CD4-positive, alpha-beta T cell treated with Interleukin-6 for 4 hours (primary cell): ENCODE measurements at places on chromosomes 1 and 21.
A peak's percentile ranks its signal among the peaks of the same experiment; 100 is the strongest.

DNA sequence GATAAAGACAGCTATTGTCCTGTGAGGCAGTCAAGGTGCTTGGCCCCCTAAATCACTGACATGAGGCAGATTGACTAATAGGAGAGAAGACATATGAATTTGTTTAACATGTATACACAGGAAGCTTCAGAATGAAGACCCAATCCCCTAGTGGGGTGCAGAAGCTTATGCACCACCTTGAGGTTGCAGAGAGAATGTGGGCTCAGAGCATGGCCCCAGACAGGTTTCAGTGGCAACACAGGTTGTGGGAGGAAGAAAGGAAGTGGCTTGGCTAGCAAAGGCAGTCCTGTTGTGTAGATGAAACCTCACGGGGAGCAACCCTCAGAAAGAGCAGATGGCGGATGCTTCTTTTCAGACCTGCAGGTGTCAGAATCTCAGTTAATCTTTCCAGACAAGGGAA, 37.0 kb upstream of the PARP1 start:
- DNase-seq, result peak; percentile 77

- no peak for DNase-seq
Measured at GRCh38 chr1:110508028-110508940, 10.7 kb downstream of the KCNA10 start.

- DNase-seq, result no peak
Measured at GRCh38 chr1:121443001-121443540, 258.3 kb downstream of the SRGAP2C start.

GRCh38 chr1:81499487-81499886, 301.2 kb upstream of the ADGRL2 start:
- no peak for DNase-seq

DNA sequence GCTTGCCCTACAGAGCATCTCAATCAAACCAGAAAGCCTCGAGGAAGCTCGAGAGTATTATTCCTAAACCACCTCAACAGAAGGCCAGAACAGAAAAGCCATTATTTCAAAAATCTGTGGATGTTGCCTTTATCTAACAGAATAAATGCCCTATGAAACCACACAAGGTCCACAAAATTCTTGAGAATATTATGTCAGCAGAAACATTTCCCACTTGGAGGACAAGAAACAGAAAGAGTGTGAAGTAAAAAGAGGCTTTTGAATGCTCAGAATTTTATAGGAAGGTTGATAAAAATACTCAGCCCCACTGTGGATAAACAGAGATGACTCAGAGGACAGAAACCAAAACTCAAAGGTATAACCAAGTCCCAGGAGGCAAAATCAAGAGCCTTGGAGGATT, 146.4 kb upstream of the LRRC7 start:
- DNase-seq, result no peak

DNA sequence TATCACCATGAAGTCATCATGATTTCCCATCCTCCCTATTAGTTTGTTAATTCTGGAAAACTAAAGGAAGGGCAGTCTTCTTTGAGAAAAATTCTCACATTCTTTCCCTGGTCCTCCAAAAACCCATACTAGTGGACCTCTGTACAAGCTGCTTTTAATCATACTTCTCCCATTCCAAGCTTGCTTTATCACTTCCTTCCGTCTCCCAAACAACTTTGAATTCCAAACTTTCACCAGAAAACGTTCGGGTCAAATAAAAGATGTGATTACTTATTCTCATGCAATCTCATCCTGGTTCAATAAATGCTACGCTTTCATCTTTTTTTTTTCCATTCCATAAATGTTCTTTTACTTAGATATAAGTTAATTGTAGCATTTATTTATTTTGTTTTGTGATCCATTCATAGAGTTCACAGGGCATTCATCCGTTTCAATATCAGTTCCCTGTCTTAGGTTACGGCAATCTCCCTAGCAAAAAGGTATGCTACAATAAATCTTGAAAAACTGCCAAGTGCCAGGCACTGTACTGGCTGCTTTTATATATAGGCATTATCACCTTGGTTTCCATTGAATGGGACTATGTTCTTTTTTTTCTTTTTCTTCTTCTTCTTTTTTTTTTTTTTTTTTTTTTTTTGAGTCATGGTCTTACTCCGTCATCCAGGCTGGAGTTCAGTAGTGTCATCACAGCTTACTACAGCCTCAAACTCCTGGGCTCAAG, 100.2 kb upstream of the GREM2 start:
- DNase-seq, result no peak

- DNase-seq, result no peak
Measured at GRCh38 chr1:215923129-215923824, 356.2 kb downstream of the KCTD3 start.

GRCh38 chr1:77287535-77287934, 5.7 kb downstream of the AK5 start:
- no peak for DNase-seq

- no peak for DNase-seq
Measured at GRCh38 chr1:2492091-2492490, 16.0 kb downstream of the PLCH2 start.

DNA sequence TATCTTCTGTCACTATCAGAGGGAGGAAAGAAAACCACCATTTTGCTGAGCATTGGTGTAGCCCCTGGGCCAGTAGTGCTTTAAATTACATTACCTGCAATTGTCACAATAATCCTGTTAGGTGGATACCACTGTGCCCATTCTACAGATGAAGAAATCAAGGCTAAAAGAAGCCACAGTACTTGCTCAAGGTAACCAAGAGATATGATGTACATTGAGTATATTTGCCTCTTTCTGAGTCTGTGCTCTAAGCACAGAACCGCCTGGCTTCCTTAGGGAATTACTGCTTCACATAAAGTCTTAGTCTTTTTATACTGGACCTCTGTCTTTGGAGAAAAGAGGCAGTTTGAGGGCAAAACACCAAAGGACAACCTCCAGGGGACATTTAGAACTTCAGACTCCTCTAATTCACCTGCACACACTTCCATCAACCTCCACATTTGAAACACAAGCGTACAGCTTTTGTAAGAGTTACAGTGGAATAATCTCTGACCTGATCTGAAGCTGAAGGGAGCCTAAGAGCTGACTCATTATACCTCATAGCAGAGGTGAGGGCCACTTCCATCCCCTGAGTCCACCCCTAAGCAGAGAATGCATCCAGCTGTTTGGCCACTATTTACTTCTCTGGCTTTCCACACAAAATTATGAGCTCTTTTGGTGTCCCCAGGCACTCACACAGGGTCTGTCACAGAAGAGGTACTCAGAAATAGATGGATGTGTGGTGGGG, 61.8 kb downstream of the PLPP3 start:
- no peak for DNase-seq

- DNase-seq, result peak; percentile 85
Measured at GRCh38 chr1:159936273-159936904, 9.0 kb downstream of the IGSF9 start.

DNA sequence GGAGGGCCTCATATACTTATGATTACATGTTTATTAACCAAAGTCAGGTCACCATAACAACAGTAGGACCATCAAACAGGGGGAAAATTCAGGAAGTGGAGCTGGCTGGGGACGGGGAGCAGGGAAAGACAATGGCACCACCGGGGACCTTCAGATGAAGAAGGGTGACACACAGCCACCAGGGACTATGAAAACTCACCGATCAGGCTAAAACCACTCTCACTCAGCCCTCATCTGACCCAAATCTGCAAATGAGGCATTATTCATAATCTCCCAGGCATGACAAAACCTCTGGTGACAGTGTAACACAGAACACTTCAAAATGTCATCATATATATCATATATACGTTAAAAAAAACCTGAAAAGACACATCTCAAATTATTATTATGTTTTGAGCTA, 11.2 kb downstream of the MKNK1 start:
- no peak for DNase-seq

GRCh38 chr1:239219679-239220078, 166.7 kb upstream of the CHRM3 start:
- no peak for DNase-seq

GRCh38 chr1:38528623-38529022, 330.9 kb downstream of the RRAGC start:
- no peak for DNase-seq

GRCh38 chr1:224938652-224939051, 9.2 kb downstream of the DNAH14 start:
- DNase-seq, result no peak

- no peak for DNase-seq
Measured at GRCh38 chr21:31658053-31658452, 1.4 kb upstream of the SOD1 start.

- DNase-seq, result no peak
Measured at GRCh38 chr1:242089911-242090310, 91.0 kb upstream of the MAP1LC3C start.

DNA sequence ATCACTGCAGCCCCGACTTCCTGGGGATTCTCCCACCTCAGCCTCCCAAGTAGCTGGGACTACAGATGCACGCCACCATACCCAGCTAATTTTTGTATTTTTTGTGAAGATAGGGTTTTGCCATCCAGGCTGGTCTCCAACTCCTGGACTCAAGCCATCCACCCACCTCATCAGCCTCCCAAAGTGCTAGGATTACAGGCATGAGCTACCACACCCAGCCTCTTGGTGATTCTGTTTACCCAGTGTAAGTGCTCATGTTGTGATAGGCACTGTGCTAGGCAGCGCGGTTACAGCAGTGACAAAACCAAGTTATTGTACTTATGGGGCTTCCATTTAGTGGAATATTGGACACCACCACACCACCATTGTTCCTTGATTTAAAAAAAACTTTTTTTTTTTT, 9.7 kb upstream of the STX12 start:
- no peak for DNase-seq

DNA sequence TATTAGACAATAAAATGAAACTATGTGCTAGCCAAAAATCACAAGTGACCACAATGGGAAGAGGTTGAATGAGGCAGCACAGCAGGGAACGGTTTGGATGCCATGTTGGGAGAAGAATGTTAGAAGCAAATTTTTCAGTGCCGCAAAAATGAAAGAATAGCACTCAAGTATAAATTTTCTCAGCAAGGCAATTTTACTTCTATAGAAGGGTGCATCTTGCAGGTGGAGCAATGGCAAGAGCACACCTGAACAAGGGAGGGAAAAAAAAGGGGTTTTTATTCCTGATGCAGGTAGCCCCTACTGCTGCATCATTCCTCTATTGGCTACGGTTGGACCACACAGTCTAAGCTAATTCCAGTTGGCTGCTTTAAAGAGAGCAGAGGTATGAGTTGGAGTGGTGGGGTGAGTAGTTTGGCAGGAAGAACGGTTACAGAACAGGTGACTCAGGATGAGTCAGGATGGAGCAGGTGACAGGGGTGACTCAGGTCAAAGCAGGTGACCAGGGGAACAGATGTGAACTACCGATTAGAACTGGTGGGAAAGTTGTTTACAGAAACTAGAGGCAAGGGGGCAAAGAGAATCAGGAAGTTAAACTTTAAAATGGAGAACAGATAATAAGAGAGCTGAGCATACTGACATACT, 301.1 kb upstream of the NRIP1 start:
- DNase-seq, result no peak

GRCh38 chr1:172354291-172355274, 65.9 kb upstream of the C1orf105 start:
- no peak for DNase-seq

- no peak for DNase-seq
Measured at GRCh38 chr1:22625262-22625925, 11.0 kb upstream of the C1QA start.

- DNase-seq, result no peak
Measured at GRCh38 chr1:24915816-24916602, 14.1 kb downstream of the RUNX3 start.

- DNase-seq, result no peak
Measured at GRCh38 chr1:185398599-185398998, 81.6 kb upstream of the IVNS1ABP start.

- DNase-seq, result no peak
Measured at GRCh38 chr1:153434746-153435455, 18.6 kb downstream of the S100A7A start.

GRCh38 chr1:223748773-223749733, 36.7 kb downstream of the CAPN2 start:
- DNase-seq, result peak; percentile 74

DNA sequence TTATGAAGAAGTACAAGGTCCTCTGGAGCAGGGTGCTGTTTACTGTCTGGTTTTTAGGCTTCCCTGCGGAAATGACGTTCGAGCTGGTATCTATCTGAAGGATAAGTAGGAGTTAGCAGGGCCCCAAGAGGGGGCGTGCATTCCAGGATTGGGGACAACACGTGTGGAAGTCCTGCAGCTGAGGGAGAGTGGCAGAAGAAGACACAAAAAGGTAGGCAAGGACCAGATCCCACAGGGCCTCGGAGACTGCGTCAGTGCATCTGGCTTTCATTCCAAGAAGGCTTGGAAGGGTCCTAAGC, 5.9 kb downstream of the RIMS3 start:
- no peak for DNase-seq

- DNase-seq, result no peak
Measured at GRCh38 chr1:14773396-14774025, 175.0 kb downstream of the KAZN start.

GRCh38 chr21:15058854-15059263, 5.9 kb downstream of the NRIP1 start:
- no peak for DNase-seq

- peak; percentile 19 for DNase-seq
Measured at GRCh38 chr1:230280054-230280795, 145.9 kb downstream of the PGBD5 start.

DNA sequence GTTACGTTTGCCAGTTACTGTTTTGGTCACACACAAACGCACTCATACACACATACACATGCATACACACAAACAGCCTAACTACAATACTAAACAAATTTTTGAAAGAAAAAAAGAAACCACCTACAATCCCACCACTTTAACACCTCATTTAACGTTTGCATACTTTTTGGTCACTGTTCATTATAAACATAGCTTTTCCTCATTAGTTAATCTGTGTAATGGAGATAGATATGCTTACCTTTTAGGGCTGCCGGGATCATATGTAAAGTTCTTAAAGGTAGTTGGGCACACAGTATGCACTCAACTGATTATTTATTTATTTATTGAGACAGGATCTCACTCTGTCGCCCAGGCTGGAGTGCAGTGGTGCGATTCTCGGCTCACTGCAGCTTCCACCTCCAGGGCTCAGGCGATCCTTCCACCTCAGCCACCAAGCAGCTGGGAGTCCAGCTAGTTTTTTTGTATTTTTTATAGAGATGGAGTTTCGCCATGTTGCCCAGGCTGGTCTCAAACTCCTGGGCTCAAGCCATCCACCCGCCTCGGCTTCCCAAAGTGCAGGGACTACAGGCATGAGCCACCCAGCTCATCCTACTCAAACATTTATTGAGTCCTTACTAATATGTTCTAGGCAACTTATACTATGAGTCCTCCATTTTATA, 677 bp upstream of the BCL10 start:
- DNase-seq, result no peak
